ENCODE measurements at places on chromosomes 11 and 22.
A peak's percentile ranks its signal among the peaks of the same experiment; 100 is the strongest.

- DNase-seq = no peak
Observed at GRCh38 chr11:123439616-123440015, 9.5 kb downstream of the GRAMD1B start.

DNA sequence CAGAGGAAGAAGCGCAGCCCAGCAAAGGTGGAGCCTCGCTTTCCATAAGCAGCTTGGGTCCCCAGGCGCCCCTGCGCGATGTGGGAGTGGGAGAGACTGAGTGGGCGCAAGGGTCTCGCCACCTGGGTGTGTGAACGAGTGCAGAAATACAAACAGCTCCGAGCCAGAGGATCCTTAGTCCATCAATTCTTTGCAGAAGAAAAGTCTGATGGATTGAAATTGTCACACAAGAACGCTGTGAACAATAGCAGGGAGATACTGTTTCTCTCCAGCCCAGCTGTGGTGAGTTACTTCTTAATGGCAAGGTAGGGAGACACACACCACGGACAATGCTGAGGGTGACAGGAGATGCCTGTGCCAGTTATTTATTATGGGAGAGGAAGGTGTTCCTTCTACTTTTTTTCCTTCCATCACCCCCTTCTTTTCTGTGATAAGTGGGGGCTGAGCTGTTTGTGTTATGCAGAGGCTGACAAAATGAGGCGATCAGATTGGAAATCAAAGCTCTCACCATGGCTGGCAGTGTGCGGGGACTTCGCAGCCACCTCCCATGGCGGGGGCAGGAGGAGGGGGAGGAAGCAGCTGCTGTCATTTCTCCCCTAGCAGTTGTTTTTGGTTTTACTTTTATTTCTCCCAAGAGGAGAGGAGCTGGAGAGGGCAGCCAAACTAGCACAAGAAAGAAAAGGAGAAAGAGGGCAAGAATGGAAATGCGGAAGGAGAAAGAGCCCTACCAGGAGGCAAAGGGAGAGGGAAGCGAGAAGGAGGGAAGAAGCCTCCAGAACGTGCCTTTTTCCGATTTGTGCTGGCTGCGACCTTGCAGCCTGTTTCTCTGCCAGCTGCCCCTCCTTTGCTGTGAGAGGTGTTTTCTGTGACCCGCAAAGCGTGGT, 755.8 kb downstream of the NTM start:
- no peak for DNase-seq

GRCh38 chr22:40175611-40176244, 2.0 kb upstream of the TNRC6B start:
- no peak for DNase-seq

DNA sequence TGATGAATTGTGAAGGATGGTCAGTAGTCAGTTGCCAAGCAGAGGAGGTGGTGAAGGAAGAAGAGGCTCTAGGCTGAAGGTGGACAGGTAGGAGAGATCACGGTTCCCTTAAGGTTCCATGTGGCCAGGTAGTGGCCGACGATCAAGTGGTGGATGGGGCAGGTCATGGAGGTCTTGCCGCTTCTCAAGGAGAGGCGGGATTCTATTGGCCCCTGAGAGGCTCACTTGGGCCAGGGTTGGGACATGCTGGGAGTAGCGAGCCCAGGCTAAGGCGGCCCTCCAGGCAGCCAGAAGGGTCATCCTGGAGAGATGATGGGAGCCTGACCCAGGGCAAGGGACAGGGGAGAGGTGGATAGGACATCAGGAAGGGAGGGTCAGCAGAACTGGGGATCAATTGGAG, 20.9 kb upstream of the TMPRSS4 start:
- no peak for DNase-seq

- DNase-seq = no peak
Observed at GRCh38 chr11:113805640-113806039, 26.0 kb downstream of the CLDN25 start.

DNA sequence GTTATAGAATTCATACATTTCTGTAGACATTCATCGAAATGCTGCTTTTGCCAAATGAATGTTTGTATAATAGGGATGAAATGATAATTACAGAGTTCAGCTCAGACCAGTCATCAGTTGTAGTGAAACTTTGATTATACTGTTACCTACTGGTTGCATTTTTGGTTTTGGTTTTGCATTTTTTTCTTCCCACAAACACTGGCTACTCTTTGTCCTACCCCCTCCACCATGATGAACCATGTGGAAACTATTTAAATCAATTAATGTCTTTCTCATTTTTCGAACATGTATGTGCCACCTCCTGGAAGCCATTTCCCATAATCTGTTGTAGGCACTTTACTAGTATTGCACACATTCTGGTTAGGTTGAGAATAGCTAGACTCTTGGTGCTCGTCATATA, 75.3 kb upstream of the MTNR1B start:
- DNase-seq = no peak

GRCh38 chr11:78926633-78927338, 352.1 kb upstream of the NARS2 start:
- DNase-seq = no peak

- no peak for DNase-seq
Observed at GRCh38 chr22:36954251-36955014, 41.0 kb downstream of the CSF2RB start.

- no peak for DNase-seq
Observed at GRCh38 chr11:46291441-46292150, 14.1 kb downstream of the CREB3L1 start.

- DNase-seq = no peak
Observed at GRCh38 chr11:129191649-129192048, 476 bp downstream of the ARHGAP32 start.

DNA sequence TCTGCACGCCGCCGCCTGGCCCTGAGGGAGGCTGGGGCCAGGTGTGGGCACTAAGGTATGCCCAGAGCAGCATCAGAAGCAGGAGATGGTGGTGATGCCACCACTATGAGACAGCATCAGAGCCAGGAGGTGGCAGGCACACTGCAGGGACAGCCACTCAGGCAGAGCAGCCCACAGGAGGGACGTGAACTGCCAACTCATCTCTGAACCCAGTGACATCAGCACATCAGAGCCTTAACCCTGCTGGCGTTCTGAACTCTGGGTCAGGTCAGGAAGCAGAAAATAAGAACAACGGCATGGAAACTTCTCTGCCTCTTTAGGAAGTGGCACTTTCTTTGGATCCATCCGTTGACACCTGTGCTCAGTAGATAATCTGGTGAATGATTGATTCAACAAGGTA, 14.7 kb upstream of the IFT27 start:
- DNase-seq = no peak

GRCh38 chr11:62172294-62172693, 17.7 kb upstream of the SCGB1D1 start:
- DNase-seq = no peak

DNA sequence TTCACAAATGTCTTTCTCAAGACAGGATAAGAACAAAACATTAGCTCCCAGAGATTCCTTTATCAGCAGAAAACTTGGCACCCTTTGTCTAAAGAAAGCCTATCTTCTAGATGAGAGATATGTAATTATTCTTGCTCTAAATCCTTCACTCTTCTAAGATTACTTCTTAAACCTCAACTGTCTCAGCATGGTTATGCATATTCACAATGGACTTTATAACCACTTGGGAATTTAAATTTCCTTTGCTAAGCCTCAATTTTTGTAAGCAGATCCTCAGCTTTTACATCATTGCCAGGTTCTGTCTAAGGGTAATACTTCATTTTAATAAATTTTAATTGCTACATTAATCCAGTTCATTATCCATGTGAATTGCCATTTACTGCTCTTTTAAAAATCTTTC, 433.6 kb upstream of the DDI1 start:
- DNase-seq = no peak

GRCh38 chr11:131290185-131290584, 80.2 kb upstream of the NTM start:
- DNase-seq = no peak

GRCh38 chr22:32044477-32044876, 1.4 kb downstream of the SLC5A1 start:
- DNase-seq = no peak

GRCh38 chr11:30452842-30453241, 129.9 kb downstream of the ARL14EP start:
- DNase-seq = no peak

GRCh38 chr22:37345863-37346504, 63.7 kb downstream of the CYTH4 start:
- no peak for DNase-seq

GRCh38 chr22:17922925-17923903, 101.1 kb downstream of the MICAL3 start:
- DNase-seq = no peak

DNA sequence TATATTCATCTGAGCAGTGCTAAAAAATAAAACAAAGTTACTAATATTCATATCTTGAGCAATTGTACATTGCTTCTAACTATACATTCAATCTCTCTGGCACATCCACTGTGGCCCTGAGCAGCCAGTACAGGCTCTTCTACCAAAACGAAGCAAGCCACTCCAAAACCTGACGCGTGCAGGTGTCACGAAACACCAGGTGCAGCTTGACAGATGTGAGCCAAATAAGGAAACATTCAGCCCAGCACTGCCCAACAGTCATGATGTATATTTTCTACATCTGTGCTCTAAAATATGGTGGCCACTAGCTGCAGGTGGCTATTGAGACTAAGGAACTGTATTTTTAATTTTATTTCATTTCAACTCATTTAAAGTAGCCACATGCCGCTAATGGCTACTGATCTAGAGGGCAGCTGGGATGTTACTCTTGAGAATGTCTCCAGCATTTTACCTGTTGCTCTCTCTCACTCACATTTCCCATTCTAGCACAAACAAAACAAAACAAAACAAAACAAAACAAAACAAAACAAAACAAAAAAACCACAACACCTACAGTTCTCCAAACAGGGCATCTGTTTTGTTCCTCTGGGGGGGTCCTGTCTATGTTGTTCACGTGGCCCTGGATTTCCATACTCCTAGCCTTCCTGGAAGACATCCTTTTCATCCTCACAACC, 77.7 kb downstream of the LARGE1 start:
- DNase-seq = no peak

GRCh38 chr11:69393865-69394233, 87.6 kb upstream of the LINC01488 start:
- DNase-seq = no peak

DNA sequence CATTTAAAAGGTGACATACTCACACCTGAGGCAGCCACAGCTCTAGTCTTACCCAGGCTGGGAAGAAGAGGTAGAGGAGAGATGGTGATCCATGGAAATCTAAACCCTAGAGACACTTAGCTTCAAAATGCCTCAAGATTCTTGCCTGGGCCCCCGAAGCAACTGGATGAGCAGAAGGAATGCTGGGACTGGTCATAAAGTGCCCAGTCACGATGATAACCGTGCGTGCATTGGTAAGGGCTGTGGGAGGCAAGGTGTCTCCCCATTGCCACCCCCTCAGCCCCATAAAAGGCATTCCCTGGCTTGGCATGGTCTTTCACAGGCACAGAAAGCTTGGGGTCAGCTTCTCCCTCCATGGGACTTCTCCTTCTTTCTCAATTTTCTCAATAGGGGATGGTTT, 144.5 kb downstream of the DSCAML1 start:
- no peak for DNase-seq

DNA sequence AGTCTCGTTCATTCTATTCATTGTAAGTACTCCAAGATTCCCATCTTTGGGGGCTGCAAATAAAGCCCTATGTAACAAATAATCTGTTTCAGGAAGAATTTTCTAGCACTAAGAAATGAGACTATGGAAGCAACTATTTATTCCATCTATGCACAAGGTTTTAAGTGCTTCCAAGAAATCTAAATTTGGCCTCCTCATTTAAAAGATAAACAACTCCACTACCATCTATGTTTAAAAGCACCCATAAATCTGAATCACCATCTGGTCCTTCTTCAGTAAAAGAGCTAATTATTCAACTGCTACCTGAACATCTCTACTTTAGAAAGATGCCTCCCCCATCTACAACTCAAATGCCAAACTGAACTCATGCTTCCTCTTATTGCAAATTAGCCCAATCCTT, 547.3 kb upstream of the LRRC4C start:
- DNase-seq = no peak

- DNase-seq = no peak
Observed at GRCh38 chr11:62012451-62012831, 45.0 kb upstream of the FTH1 start.

GRCh38 chr11:3341298-3341697, 37.6 kb downstream of the ZNF195 start:
- DNase-seq = peak; percentile 60

DNA sequence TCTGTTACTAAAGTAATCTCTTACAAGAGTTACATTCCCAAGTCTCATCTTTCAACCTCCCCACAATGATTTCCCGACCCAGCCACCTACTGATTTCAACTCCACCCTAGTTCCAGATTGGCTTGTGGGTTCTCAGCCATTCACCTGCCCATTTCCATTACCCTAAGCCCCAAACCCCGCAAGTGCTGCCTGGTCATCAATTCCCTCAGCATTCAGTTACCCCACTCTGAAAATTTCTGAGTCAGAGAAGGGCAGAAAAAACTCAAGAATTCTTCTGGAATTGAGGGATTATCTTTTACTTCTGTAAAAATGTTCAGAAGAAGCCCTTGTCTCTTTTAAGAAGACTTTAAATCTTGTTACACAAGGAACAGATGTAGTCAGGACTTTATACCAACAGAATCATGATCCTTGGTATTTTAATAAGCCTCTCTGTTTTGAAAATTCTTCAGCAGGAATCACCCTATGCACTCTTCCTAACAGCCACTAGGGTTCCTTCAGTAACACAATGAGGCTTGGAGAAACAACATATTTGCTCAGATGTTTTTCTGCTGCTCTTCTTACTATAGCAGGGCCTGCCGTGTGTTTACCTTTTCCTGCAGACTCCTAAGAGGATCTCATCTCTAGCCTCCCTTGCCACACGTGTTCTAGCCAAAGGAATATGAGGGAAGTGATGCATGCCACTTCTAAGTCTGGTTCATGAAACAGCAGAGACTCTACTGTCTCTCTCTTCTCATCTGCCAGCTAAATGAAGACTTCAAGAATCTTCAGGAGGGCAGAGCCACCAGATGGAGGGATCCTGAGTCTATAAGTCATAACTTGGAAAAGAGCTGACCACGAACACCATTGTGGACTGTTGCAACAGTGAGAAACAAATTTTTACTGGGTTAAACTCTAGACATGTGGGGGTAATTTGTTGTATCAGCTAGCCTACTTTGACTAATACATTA, 29.3 kb upstream of the PAMR1 start:
- peak; percentile 27 for DNase-seq

DNA sequence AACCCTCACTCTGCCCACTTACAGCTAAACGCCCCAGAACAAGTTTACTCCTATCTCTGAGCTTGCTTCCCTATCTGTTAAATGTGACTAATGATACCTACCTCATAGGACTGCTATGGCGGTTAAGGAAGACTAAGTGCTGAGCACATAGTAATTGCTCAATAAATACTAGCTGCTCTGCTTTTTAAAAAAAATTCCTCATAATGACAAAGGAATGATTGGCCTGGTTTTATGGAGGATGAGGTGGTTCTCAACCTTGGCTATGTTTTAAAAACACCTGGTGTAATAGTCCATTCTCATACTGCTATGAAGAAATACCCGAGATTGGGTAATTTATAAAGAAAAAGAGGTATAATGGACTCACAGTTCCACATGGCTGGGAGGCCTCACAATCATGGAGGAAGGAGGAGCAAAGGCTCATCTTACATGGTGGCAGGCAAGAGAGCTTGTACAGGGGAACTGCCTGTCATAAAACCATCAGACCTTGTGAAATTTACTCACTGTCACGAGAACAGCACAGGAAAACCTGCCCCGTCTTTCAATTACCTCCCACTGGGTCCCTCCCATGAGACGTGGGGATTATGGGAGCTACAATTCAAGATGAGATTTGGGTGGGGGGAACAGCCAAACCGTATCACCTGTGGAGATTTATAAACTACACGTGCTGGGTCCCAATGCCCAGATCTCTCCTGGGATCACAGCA, 127.2 kb upstream of the SYT13 start:
- DNase-seq = no peak

Data from HEK293T (cell line).